ENCODE measurements at places on chromosomes 7 and 10.

GRCh38 chr10:108411206-108411605 is 1246.7 kb upstream of the SORCS1 start:
- DNase-seq: no peak

DNA sequence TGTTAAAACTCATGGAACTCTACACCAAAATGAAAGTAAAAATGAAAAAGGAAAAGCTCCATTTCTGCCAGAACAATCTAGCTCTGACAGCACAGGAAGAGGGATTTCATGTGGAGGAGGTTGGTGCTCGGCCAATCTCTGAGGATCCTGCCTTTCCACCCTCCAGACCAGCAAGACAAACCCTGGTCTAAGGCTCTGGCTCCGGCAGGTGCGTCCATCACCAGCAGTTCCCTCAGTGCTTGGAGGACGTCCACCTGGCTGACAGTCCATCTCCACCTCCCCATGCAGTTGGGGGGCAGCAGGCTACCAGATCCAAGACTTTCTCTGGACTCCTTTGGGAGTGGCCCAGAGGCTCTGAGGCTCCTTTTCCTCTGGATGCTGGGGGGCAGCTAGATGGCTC is 25.0 kb upstream of the LOXL4 start:
- DNase-seq: no peak

- no peak for DNase-seq
Measured at GRCh38 chr7:14687777-14688176, 214.8 kb downstream of the DGKB start.

- no peak for DNase-seq
Measured at GRCh38 chr10:98388101-98388655, 26.8 kb downstream of the PYROXD2 start.

DNA sequence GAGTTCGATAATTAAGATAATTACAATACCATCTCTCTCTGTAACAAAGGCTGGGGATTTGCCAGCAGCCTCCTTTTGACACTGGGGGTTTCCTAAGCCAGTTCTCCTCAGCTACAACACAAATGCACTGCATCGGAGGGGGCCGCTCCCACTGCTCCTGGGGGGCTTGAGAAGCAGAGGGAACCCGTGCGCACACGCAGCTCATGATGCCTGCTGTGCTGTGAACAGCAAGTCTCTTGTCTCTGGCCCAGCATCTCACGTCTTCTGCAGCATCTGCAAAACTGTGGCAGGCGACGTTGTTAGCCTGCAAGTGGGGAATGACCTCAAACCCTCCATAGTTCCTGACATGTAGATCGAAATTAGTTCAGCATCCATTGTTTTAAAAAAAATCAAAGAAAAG is 5.5 kb downstream of the VIPR2 start:
- DNase-seq: no peak

DNA sequence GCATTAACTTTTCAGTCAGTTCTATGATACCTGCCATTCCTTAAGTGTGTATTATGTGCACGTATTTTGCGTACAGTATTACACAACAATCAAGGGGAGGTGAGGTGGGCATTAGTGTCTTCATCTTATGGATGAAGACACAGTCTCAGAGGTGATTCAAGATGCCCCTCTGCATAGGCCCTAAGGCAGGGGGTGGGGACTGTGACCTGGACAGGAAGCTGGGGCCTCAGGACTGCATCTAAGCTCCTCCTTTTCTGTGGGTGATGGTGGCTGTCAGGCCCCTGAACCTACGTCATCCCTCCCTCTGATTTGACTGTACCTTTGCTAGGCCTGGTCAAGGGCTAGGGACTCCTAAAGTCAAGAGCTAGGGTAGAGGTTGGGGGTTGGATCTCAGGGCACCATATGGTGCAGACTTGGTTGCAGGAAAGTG is 38.9 kb downstream of the HK1 start:
- DNase-seq: no peak

- no peak for DNase-seq
Measured at GRCh38 chr7:39336442-39336841, 229.8 kb upstream of the YAE1 start.

DNA sequence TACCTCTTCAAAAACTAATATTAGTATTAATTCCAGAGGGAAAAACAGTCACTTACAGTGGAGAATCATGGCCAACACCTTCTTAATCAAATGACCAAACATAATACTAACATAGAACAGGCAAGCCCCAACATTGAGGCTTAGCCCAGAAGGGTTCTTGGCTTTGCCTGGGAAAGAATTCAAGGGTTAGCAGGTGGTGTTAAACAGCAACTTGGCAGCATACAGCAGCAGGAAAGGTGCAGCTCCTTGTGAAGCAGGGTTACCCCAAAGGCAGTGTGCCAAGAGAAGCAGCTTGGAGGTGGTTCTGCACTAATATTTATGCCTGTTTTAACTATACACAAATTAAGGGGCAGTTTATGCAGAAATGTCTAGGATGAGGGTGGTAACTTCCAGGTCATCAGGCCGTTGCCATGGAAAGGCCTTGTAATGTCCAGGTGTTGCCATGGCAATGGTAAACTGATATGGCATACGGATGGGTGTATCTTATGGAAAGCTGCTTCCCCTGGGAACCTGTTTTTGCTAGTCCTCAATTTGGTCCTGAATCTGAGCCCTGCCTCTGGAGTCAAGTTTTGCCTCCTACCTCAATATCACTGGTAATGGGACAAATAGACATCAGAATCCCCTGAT is 27.2 kb upstream of the BEND7 start:
- DNase-seq: no peak

DNA sequence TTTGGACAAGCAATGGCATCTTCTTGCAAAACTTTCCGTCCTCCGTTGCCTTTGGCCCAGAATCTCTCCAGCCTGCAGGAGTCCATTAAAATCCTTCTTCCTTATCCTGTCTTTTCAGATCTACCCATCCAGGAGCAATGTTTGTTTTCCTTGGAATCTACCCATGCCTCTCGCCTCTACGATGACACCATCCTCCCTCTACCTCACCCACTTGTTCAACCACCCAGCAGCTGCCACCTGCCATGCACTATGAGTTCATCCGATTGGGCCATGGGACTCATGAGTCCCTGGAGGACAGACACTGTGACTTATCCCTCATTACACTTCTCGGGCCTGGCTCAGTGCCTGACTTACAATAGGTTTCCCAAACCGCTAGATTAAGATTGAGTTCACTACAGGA is 26.8 kb upstream of the MGMT start:
- no peak for DNase-seq
